T-helper 1 cell (primary cell): ENCODE measurements at places on chromosomes 6 and 20.

DNA sequence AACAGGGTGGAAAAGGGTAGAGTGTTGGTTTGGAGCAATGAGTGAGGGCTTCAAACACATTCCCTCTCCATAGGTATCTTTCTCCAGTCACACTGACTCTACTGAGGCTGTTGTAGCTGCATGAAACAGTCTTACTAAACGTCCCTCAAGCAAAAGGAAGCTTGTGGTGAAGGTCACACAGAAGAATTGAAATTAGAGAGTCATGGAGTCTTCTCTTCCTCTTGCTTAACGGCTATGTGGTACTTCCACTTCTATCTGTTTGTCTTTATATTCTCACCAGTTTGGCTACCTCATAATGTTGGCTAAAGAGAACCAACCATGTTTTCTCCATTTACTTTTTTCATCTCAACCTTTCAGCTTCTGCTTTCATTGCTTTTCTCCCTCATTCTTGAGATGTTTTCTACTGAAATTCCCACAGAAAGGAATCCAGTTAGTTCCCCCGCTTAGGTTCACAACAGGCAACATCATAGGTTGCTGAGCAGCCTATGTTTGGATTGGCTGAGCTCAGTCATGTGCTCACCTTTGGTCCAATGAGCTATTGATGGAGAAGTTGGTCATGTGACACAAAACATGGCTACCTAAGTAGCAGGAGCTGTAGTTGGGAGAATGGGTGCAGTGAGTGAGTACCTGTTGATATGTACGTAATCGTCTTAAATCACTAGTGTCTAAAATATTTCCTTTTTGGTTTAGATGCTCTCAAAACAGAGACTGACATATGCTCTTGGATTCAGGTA, 99.8 kb downstream of the SNAP25 start:
- DNase-seq, result no peak

DNA sequence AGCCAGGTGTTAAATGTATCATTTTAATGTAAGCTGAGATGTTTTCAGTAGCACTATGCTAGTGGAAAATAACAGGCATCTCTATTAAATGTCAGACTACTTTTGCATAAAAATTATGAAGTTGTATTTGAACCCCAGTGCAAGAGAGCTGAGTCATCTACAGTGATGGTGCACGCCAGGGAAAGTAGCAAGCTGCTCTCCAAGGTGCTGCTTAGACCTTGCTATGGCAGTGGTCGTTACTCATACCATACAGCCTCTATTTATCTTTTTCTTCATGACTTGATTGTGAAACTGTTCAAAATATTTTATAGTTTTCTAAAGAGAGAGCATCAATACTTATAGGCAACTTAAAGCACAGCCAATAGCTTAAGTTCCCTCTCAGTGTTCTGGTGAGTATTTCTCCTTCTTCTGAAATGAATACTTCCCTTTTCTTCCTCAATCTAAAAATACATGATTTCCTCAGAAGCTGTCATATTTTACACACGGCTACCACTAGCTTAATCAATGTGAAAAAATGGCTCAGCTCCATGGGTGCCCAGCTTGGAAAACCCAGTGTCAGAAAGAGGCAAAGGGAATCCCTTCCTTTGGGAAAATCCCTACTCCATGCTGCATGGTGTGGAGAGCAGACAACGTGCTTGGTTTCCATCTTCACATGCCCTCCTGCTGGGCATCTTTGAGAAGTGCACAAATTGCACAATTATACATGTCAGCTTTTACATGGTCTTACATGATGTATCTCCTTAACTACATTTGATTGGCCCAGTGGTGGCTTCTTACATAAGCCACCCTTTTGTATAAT, 105.6 kb downstream of the ELOVL4 start:
- DNase-seq, result no peak

DNA sequence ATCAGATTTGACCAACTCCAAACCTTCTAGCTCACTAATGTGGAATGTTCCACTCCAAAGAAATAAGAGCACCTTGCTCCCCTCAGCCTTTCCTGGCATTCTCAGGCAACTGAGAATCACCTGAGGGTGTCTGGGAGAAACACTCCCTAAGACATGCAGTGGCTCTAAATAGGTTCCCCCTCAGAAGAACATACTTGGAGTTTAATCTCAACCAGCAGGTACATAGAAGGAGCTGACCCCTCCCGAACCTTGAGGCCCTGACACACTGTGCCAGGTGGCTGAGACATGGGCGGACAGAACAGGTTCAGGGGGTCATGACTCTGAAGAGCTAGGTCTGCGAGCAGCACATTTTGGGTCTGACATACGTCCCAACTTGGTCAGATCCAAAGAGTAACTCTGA, 107.6 kb upstream of the MAP3K4 start:
- DNase-seq, result no peak

- DNase-seq, result no peak
Measured at GRCh38 chr20:22619272-22619671, 34.9 kb upstream of the FOXA2 start.

GRCh38 chr6:85464722-85465150, 14.9 kb downstream of the NT5E start:
- DNase-seq, result peak; percentile 34

DNA sequence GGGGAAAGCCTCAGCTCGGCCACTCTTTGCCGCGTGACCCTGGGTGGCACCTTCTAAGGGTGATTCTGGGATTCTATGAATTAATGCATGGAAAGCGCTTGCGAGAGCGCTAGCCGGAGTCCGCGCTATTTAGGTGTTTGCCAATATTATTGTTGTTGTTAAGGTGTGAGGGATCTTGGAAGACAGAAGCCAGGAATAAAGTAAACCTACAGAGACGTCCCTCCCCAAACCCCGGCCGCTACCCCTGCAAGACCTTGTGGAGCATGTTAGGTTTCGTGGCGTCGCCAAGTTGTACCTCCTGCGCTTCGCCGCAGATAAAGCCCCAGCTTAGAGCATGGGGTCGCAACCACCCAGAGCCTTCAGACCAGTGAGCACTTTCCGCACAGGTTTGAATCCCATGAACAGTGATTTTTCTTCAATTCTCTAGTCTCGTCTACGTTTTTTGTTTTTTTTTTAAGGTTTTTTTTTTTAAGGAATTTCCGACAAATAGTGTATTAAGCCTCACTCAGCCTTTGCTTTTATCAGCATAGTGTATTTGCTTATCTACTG, 16.9 kb upstream of the ZSCAN9 start:
- no peak for DNase-seq

- DNase-seq, result no peak
Measured at GRCh38 chr6:19435755-19436154, 401.4 kb upstream of the ID4 start.

- DNase-seq, result no peak
Measured at GRCh38 chr20:57025666-57026224, 240.7 kb downstream of the BMP7 start.

DNA sequence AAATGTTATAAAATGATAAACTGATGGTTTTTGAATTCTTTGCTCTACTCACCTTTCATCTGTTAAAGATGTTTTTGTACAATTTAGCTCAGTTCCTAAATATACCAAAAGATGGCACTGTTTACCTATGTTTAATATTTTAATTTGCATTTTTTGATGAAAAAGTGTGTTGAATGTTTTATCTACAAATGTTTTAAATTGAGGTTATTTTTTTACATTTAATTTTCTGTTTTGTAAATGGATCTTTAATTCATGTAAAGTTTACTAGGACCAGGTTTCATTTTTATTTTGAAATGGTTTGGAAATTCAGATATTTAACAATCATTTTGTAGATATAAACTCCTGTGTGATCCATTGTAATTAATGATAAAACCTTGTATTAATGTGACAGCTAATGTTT, 30.0 kb downstream of the CDKAL1 start:
- no peak for DNase-seq

DNA sequence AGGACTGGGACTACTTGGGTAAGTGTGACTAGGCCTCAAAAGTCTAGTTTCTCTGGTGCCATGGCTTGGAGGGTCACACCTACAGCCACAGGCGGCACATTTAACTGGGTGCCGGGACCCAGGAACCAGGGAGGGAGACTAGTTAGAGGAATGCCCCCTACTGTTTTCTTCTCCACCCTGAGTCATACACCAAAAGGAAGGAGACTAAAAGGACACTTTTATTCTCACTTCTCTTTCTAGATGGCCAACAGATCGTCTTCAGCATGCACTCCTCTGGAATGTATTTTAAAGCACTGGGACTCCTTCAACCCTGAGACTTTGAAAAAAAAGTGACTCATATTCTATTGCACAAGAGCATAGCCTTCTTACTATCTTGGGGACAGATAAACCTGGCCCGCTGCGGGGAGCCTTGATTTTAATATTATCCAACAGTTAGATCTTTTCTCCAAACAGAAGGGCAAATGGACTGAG, 33.4 kb downstream of the PLN start:
- DNase-seq, result no peak

GRCh38 chr6:20175810-20176410, 36.4 kb downstream of the MBOAT1 start:
- no peak for DNase-seq

GRCh38 chr20:62535964-62536363, 60.2 kb upstream of the GATA5 start:
- no peak for DNase-seq

DNA sequence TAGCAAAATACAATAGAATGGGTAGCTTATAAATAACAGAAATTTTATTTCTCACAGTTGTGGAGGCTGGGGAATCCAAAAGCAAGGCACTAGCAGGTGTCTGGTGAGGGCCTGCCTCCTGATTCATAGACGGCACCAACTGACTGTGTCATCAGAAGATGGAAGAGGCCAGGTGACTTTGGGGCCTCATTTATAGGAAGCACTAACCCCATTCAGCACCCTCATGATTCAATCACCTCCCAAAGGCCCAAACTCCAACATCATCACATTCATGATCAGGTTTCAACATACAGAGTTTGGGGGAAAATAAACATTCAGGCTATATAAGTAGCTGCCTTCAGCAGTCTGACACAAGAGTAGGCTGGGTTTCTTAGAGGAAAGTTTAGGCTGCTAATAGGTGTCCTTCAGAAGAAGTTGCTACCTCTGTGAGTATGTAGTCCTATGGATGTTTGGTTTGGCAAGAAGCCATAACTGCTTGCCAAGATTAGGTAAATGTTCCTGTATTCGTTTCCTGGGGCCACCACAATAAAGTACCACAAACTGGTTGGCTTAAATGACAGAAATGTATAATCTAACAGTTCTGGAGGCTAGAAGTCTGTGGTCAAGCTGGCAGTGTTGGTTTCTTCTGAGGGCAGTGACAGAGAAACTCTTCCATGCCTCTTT, 48.8 kb downstream of the NT5E start:
- DNase-seq, result no peak

DNA sequence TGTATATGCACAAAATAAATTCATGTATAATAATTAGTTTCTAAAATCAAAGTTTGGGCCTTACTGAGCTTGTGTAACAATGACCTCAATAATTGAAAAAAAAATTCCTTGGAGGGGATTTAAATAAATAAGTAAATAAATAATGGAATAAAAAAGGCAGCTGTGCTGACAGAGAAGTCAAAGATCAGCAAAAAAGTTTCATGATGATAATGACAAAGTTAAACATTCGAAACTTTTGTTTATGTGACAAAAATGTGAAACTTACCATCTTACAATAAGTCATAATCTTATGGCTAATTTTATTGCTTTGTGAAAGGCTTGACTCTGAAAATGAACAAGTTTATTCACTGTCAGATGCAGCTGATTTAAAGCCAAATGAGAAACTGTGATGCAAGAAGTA, 3.1 kb upstream of the TTK start:
- no peak for DNase-seq

- DNase-seq, result no peak
Measured at GRCh38 chr6:11802886-11803590, 24.4 kb upstream of the ADTRP start.

GRCh38 chr6:35425284-35425683, 26.9 kb upstream of the FANCE start:
- no peak for DNase-seq

DNA sequence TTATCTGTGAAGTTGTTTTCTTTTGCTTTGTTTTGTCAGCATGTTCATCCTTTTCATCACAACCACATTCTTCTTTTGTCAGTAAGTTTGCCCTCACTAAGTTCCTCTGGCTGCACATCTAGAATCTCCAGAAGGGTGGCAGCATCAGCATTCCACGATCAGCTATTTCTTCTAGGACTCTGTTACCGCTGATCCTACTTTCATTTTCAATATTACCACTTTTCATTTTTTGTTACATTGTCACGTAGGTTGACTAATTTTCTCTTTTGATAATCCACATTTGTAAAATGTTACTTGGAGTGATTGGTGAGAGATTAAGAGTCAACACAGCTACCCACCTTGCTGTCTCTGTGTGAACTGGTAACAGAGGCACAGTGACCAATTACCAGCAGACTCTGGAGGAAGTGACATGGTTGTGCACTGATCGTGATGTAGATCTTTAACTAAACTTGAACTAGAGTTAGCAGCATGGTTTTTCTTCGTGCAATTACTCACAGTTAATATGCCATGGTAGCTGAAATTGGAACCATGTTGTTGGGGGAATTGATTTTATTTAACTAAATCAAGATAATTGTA, 307.9 kb upstream of the SLC35B3 start:
- DNase-seq, result no peak

- DNase-seq, result no peak
Measured at GRCh38 chr6:81633391-81633790, 119.1 kb downstream of the TENT5A start.

GRCh38 chr20:34022151-34022838, 28.6 kb downstream of the RALY start:
- DNase-seq, result no peak

- no peak for DNase-seq
Measured at GRCh38 chr20:47688385-47689381, 96.6 kb downstream of the SULF2 start.

DNA sequence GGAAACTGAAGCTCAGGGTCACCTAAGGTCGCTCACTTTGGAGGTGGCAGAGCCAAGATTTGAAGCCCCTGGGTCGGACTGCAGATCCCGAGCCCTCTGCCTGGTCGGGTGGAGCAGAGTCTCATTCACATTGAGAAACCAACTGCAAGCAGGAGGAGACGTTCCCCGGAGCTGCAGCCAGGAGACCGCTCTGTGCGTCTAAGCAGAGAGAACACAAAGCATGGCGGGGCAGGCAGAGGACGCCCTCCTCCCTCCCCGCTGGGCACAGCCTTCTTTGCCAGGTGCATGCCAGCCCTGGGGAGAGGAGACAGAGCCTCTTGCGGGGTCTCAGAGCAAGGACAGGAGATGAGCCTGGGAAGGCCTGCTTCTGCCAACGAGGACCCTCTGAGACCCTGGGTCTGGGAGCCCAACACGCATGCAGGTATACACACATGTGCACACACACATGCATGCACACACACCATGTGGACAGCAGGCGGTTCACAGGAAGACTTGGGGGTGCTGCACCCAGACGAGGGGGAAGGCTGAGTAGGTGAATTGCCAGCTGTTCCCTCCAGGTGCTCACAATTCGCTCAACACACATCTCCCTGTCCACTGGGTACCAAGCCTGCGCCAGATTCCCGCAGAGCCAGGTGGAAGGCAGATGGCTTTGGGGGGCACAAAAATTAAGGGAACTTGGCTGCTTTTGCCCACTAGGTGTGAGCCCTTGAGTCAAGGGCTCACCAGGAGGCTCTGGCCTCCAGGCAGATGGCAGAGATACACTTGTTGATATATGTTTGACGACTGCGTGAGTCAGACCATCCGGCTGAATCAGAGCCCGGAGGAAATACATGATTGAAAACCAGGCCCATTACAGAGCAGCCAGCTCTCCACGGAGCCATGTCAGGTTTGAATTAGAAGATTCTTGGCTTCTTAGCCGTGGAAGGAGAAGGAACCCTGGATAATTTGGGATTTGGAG, 5.5 kb upstream of the NTSR1 start:
- DNase-seq, result no peak
